Stimulated activated naive CD8-positive, alpha-beta T cell treated with anti-CD3 and anti-CD28 coated beads, Interleukin-15, amount 100 ng/mL, for 72 hours (primary cell): ENCODE measurements at places on chromosomes 3 and 15.

- DNase-seq = no peak
Observed at GRCh38 chr15:68921926-68922325, 8.4 kb upstream of the SPESP1 start.

- no peak for DNase-seq
Observed at GRCh38 chr3:128372707-128373533, 93.8 kb downstream of the DNAJB8 start.

GRCh38 chr3:5144316-5144994 lies 22.4 kb downstream of the ARL8B start:
- DNase-seq = no peak

DNA sequence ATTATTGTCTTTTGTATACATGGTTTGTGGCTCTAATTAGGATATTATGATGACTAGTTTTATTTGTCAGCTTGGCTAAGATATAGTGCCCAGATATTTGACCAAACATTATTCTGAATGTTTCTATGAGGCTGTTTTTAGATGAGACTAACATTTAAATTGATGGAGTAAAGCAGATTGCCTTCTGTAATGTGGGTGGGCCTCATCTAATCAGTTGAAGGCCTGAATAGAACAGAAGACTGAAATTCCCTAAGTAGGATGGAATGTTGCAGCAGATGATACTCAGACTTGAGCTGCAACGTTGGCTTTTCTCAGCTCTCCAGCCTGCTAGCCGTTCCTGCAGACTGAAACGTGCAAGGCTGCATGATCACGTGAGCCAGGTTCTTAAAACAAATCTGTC lies 546.5 kb downstream of the EDEM1 start:
- no peak for DNase-seq

DNA sequence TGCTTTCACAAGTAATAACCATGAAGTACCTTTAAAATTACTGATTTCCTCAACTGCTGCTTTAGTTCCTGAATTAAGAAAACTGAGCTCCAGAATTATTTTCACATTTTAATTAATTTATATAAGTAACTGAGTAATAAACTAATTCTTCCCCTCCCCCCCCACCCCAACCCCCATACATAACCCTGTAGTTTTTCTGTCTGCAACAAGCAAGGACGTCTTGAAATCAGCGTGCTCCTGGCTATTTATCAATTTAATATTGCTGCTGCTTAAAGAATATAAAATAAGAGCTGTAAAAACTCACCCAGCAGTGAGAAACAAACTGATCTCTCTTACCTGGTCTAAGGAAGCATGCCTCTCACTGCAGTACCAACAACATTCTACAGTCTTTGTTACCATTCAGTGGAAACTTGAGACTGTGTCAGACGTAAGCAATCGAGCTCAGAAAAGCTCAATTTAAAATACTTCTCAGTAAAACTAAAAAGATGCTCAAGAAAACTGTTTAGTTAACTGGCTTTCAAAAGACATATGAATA lies 121.0 kb downstream of the TFDP2 start:
- peak; percentile 18 for DNase-seq

DNA sequence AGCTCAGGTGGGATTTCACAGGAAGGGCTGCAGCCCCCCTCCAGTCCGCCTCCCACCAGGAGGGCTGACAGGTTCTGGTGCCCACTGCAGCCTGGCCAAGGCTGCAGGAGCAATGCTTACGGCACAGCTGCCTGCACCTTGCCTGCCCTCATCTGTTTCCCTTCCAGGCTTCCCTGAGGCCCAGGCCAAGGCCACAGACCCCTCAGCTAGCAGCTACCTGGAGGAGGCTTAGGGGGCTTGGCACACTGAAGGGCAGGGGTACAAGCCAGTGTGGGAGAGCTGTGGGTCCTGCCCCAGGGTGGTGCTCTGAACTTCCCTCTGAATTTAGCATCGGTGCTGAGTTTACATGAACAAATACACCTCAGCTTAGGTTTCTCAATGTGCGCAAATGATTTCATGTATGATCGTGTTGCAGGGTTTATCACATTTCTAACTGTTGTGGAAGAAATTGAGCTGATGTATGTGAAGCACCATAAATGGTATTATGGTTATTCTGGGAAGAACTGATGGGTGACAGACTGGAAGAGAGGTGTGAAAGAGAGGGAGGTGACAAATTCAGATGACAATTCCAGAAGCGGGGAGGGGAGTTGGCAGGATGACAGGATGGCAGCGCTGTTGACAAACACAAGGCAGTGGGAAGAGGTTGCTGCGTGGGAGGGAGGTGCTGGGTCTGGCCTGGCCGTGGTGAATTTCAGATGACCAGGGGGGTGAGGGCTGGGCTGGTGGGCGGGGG lies 6.1 kb downstream of the RHCG start:
- DNase-seq = no peak

DNA sequence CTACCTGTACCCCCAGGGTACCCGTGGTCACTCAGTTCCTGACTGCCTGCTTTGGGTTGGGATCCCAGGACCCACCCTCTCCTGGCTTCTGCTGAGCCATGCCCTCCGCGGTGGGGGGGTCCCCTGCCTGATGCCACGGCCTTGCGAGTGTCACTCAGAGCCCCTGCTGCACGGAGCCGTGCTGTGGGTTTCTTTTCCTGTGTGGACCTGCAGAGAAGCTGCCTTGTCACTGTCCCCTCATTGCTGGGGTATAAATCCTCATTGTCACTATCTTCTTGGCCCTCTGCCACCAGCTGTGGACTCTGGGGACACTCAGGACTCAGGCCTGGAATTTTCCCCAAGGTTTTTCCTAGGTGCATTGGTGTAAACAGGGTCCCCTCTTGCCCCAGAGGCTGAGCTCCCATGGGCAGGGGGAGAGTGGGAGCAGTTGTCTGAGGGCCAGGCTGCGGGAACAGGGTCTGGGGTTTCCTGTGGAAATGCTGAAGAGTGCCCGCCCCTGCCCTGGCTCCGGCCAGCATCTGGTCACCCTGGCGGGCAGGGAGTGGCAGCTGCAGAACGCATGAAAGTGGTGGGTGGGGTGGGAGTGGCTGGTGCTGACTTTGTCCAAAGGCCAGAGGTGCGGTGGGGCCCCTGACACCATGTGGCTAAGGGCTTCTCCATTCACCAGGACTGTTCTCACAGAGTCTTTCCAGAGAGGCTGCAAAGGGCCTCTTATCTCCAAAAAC lies 191.7 kb downstream of the GOLGA6L6 start:
- no peak for DNase-seq

DNA sequence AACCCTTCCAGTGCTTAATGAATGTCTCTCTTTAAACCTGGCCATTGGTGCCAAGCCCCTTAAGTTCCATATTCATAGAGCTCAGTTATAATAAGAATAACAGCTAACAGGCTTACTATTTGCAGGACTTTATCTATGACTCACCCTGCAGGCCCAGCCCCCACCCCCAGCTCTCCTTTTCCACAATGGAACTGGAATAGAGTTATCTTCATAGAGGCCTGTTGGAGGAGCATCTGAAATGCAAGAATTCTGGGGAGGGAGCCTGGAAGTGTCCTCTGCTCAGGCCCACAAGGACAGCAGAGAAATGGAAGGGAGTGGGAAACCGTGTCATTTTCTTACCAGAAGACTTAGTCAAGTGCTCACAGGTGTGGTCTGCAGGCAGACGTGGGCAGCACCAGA lies 52.8 kb downstream of the SEMA5B start:
- DNase-seq = no peak

DNA sequence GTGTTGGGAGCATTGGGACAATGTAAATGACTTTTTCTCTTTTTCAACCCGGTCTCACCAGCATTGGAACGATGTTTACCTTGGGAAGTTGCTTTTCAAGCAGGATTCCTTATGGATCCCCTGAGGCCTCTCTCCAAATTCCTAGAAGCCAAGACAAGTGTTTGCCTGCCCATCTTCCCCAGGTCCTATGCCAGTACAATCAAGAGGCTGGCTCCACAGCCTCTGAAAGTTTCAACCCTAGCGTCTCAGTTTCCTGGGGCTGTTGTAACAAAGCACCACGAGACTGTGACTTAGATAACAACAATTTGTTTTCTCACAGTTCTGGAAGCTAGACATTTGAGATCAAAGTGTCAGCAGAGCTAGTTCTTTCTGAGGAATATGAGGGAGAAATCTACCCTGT lies 347.2 kb upstream of the UMPS start:
- DNase-seq = no peak

DNA sequence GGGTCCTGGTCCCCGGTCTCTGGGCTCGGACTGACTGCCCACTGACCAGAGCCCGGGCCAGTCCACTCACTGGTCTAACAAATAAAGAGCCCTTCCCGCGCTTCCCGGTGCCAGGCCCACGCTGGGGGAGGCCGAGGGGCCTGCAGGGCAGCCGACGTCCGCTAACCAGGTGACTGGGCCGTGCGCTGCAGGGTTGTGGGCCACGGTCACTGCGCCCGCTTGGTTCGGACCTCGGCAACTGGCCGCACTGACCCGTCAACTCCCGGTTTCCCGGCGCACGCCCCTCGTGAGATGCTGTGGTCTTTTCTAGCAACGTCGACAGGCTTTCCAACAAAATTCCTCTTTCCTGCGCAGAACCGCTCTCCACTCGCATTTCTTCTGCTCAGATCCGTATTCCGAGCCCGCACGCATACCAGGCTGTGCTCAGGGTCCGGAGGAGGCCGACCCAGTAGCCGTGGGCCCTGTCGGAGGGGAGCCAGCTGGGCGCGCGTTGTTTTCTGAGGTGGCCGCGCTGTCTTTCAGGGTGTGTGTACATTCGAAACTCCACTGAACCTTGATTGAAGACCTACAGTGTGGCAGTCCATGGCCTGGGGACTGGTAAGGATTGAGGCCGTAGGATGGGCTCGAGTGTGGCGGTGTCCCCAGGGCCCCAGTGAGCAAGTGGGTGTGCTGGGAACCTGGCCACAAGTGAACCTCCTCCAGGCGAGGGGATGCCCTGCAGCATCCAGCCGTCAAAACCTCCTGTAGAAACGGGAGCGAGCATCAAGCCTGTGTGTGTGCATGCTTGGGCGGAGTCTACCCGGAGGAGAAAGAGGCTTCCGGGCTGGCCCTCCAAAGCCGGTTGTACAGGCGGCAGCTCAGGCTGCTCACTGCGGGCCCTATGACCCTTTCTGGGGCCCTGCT lies 875 bp upstream of the NT5DC2 start:
- DNase-seq = no peak
